ENCODE measurements at places on chromosomes 3 and 15. TPM values are rescaled to one million over a fixed set of nuclear protein-coding genes. Genes with fewer than 3 reads are reported as not detected.

- no peak overlapping the region for H3K27ac ChIP-seq
- no peaks in the 10 kb centered on the region for H3K36me3 ChIP-seq
- no peak for DNase-seq
- H3K4me3 ChIP-seq = no peak overlapping the region
- H3K4me1 ChIP-seq = no peaks in the 10 kb centered on the region
Observed at GRCh38 chr3:30948426-30948825, 54.0 kb upstream of the GADL1 start.

- no peak overlapping the region for H3K27ac ChIP-seq
- H3K27me3 ChIP-seq = no peaks in the 10 kb centered on the region
- no peak for DNase-seq
- no peak overlapping the region for H3K4me3 ChIP-seq
- peaks cover 4% of the 10 kb centered on the region for H3K4me1 ChIP-seq
- H3K36me3 ChIP-seq = no peaks in the 10 kb centered on the region
Observed at GRCh38 chr15:62112616-62113593, 46.1 kb downstream of the C2CD4A start.

DNA sequence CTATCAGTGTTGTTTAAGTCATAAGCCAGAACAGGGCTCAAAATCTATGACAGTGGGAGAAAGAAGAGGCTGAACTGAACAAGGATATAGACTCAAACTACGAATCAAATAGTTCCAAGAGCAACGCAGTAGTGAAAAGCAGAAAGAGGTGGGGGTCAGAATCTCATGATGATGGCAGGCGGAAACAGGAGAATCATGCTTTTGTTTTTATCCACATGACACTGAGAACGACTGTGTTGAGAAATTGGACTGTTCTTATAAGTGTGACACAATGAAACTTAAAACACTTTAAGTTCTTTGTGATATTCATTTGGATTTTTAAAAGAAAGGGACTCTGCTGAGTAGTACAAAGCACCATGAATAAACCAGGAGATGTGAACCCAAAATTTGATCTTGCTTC, 309.4 kb downstream of the ULK4 start:
- H3K4me1 ChIP-seq = no peaks in the 10 kb centered on the region
- DNase-seq = no peak
- no peak overlapping the region for H3K4me3 ChIP-seq
- H3K27me3 ChIP-seq = no peaks in the 10 kb centered on the region

- DNase-seq = no peak
- H3K4me3 ChIP-seq = no peak overlapping the region
- no peaks in the 10 kb centered on the region for H3K27me3 ChIP-seq
- no peak overlapping the region for H3K27ac ChIP-seq
Observed at GRCh38 chr3:86938416-86939105, 52.4 kb downstream of the VGLL3 start.

INAFM2 gene
- 11.1 TPM for total RNA-seq

- H3K27me3 ChIP-seq = no peaks in the 10 kb centered on the region
- H3K36me3 ChIP-seq = no peaks in the 10 kb centered on the region
- no peaks in the 10 kb centered on the region for H3K4me1 ChIP-seq
- DNase-seq = no peak
- no peak overlapping the region for H3K4me3 ChIP-seq
Observed at GRCh38 chr3:197135212-197135611, 105.6 kb upstream of the MELTF start.

DNA sequence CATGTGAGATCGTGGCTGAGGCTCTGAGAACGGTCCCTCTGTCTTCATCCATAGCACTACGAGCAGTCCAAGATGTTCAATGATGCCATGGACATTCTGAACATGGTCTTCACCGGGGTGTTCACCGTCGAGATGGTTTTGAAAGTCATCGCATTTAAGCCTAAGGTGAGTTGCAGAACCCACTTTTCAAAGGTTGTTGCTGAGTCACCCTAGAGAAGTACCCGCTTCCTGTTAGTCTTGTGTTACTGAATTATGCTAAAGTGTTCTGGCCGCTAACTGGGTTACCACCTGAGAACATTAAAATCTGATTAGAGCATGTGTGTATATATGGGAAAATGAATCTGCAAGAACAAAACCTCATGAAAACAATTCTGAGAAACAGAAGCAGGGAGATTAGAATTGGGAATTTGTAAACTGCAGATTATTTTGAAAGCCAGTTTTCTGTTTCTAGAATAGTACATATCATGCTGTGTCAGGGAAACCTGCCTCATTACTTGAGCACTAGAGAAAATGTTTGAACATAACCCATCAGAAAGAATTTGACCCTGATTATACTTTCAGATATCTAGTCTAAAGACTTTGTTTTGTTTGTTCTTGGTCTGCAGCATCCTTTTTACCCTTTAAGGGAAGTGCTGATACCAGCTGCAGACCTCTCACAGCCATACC, 92.6 kb downstream of the CHDH start:
- H3K27ac ChIP-seq = no peak overlapping the region
- H3K4me1 ChIP-seq = no peaks in the 10 kb centered on the region
- DNase-seq = no peak
- no peak overlapping the region for H3K4me3 ChIP-seq

DNA sequence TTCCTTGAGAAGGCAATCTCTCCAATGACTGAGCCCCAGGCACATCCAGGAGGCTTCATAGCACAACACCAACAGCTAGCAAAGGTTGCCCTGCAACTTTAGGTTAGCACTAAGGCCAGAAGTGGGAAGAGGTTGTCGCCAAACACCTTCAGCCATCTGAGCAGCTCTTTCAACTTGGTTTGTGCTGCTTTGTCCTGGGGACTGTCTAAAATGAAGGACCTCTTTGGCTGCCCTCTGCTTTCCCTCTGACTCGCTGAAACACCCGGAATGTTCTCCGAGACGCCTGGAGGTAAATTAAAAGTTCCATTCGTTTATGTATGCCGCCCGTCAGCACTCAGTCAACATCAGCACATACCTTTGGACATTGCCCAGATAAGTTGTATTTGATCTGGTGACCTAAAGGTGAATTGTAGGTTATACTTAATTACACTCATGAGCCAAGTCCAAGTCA, 121.2 kb upstream of the NR2F2 start:
- H3K36me3 ChIP-seq = no peaks in the 10 kb centered on the region
- H3K4me3 ChIP-seq = no peak overlapping the region
- no peak overlapping the region for H3K27ac ChIP-seq
- no peak for DNase-seq
- no peaks in the 10 kb centered on the region for H3K4me1 ChIP-seq
- H3K27me3 ChIP-seq = no peaks in the 10 kb centered on the region

- no peak overlapping the region for H3K4me3 ChIP-seq
- no peaks in the 10 kb centered on the region for H3K4me1 ChIP-seq
- no peak for DNase-seq
- no peaks in the 10 kb centered on the region for H3K36me3 ChIP-seq
- no peaks in the 10 kb centered on the region for H3K27me3 ChIP-seq
Observed at GRCh38 chr15:77807115-77807514, 174.4 kb upstream of the LINGO1 start.

LACTB gene
- 10.7 TPM for total RNA-seq

GLT8D1 gene
- 141 TPM for total RNA-seq

SOX2 gene
- 0.18 TPM for total RNA-seq

- DNase-seq = no peak
- no peaks in the 10 kb centered on the region for H3K27me3 ChIP-seq
- H3K36me3 ChIP-seq = no peaks in the 10 kb centered on the region
- H3K4me3 ChIP-seq = no peak overlapping the region
- no peak overlapping the region for H3K27ac ChIP-seq
- no peaks in the 10 kb centered on the region for H3K4me1 ChIP-seq
Observed at GRCh38 chr3:185204894-185205293, 49.0 kb downstream of the EHHADH start.

TIGIT gene
- total RNA-seq = 0.28 TPM

GRCh38 chr3:159916052-159916451, 72.6 kb upstream of the IL12A start:
- DNase-seq = no peak
- H3K36me3 ChIP-seq = no peaks in the 10 kb centered on the region
- no peaks in the 10 kb centered on the region for H3K27me3 ChIP-seq
- H3K27ac ChIP-seq = no peak overlapping the region
- H3K4me3 ChIP-seq = no peak overlapping the region

DNA sequence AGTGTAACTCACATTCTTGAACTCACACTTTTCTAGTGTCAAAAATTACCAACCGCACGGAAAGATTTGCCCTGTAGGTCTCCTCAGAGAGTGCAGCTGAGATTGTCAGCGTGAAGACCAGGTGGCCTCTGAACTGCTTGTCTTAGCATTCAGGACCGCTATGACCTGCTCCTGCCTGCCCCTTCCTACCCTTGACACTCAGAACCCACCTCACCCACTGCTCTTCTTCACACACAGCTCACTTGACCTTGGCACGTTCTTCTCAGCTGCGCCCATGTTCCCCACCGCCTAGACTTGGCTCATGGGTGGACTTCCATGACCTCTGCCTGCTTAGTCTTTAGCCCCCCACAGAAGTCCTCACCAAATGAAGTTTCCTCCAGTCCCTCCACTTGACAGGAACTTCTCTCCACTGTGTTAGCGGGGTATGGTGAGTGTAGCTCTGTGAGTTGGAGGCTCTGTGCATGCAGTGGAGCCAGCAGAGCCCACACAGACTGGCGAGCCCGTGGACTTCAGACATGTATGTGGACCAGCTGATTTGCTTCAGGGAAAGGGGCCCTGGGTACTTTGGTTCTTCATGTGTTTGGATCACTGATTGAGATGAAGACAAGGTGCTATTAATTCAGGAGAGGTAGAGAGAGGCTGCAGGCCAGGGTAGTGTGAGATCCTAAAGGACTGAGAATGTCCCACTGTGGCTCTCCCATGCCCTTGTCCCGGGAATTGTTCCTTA, 221.3 kb downstream of the OPA1 start:
- no peak overlapping the region for H3K27ac ChIP-seq
- H3K4me1 ChIP-seq = no peaks in the 10 kb centered on the region
- no peak overlapping the region for H3K4me3 ChIP-seq
- H3K27me3 ChIP-seq = no peaks in the 10 kb centered on the region
- H3K36me3 ChIP-seq = no peaks in the 10 kb centered on the region
